ENCODE measurements at places on chromosomes 3 and 15.

DNA sequence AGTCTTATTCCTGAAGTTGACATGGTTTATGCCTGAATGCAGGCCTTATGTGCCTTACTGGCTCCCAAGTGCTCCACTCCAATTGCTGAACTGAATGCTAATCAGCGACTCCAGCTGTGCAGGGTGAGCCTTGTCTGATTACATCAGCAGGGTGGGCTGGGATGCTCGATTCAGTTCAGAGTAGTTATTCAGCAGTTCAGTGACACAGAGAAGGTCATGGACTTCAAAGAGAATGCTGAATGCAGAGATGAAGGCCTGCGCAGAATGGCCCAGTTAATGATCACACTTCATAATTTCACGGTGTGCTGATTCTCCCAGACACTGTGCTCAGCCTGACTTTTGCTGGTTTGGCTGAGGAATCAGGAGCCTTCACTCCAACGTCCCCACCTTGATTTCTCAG lies 63.6 kb downstream of the CLDN1 start:
- no peak for DNase-seq

- no peak for DNase-seq
Observed at GRCh38 chr15:33209575-33210481, 15.3 kb upstream of the FMN1 start.

DNA sequence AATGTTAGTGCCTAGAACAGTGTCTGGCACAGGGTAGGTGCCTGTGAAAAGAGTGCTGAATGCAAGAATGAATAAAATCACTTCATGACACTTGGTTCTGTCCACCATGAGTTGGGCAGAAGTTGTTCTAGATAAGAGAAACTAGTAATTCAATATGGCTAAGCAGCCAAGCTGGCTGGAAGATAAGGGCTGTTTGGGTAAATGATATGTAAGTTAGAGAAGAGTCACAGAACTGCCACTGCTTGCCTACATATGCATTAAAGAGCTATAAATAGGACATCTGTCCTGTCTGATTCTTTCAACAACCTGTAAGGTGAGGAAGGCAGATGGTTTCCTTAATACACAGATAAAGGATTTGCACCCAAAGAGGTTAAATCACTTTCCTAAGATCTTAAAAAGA lies 13.1 kb downstream of the MTMR10 start:
- DNase-seq, result no peak

DNA sequence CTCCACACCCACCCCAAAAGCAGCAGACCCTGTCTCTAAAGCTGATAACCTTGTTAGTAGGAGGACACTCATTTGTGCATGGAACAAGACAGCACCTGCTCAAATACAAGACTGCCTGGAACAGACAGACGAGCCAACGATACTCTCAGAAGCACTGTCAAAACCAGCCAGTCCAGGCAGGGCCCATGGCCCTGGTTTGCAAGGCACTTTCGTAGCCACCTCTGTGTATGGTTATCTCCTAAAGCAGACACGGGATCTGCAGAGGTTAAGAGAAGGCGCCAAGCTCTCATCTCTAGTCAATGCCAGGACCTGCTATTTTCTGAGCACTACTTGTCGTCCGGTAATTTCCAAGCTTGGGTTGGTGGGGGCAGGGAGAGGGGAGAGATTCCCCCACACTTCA lies 10.5 kb downstream of the NTRK3 start:
- DNase-seq, result no peak

- DNase-seq, result no peak
Observed at GRCh38 chr3:134381831-134382442, 7.7 kb upstream of the AMOTL2 start.
